Activated T-helper 2 cell treated with anti-CD3 and anti-CD28 coated beads, Interferon-gamma antibody, Interleukin-2, Interleukin-4, amounts not matched to agents 10 μg/mL and 5 μg/mL and 100 μg/mL, durations not matched to agents 14 hours and 24 hours and 36 hours (primary cell): ENCODE measurements at places on chromosomes 7 and 10.

DNA sequence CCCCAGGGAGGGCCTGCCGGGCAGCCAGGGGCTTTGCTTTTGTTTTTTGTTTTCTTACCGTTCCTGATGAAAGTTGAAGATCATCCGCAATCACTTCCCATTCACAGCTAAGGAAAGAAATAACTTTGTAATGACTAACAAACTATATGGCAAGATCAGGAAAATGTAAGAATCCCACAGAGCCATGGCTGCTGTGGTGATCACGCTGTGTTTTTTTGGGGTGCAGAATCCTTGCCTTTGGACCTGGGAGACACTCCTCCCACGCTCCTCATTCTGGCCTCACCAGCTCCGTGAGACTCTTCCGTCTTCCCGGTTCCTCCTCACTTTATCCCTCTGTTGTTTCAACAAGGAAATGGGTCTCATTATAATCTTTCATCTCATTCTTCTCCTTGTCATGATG, 443.0 kb upstream of the MGMT start:
- DNase-seq: no peak

DNA sequence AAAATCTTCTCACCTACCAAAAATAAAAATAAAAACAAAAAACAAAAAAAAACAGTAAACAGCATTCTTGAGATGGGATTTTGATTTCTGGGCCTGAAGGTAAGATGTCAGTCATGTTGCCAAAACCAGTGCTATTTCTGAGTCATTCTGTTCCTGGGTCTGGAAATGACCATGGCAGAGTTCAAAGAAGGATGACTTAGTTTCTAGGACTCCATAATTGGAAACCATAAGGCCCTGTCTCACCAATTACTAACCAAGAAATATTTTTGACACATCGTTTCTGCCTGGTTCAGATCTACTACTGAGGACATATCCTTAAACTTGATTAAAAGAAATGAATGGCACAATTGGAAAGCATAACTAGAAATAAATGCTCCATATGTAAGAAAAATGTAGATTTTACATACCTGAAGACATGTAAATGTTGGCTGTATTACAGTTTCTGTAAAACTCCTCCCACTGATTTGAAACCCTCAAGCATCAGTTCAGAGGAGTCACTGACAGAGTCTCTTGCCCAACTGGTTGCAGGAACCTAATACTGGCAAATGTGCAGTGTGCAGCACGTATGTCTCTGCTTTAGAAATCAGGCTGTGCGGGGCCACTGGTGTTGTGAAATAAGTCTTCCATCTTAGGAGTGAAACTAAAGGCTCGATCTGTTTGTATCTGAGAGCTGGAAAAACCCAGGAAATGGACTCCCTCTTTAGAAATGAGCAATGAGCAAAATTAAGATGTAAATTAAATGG, 84.8 kb upstream of the EGR2 start:
- no peak for DNase-seq

DNA sequence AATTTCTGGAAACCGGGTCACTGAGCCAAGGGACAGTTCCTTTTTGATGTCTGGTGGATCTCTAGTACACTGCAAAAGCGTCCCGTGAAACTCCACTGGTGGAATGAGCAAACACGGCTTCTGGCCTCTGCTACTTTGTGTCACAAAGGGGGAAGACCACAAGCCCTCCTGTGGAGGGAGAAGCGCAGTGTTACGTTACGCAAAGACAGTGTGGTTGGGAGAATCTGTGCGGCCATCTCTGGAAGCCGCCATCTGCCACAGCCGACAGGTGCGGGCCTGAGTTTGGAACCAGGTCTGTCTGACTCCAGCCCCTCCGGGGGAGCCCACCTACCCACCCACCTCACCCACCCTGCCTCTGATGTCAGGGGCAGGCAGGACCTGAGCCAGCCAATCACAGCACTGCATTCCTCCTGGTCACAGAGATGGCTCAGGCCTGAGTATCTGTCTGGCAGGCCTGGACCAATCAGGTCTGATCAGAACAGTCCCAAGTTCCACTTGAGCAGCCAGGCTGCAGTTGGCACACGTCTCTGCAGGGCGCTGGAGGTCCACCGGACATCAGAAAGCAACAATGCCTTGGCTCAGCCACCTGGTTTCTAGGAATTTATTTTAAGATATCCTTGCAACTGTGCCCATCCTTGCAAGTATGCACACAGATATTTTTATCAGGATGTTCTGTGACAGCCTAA, 3.0 kb upstream of the CYP2W1 start:
- DNase-seq: no peak

- DNase-seq: no peak
These were observed 23.7 kb downstream of the SPAG6 start for GRCh38 chr10:22368981-22369380.

- DNase-seq: no peak
These were observed 946 bp upstream of the RASGEF1A start for GRCh38 chr10:43267811-43268210.

GRCh38 chr7:77450054-77450453, 33.9 kb upstream of the GSAP start:
- DNase-seq: no peak

- DNase-seq: no peak
These were observed 131.0 kb upstream of the BET1 start for GRCh38 chr7:94135180-94135579.
